ENCODE measurements at places on chromosomes 5 and 9. TPM values are rescaled to one million over a fixed set of nuclear protein-coding genes. Genes with fewer than 3 reads are reported as not detected.
A peak's percentile ranks its signal among the peaks of the same experiment; 100 is the strongest.

GRCh38 chr5:73764996-73765395, 139.0 kb downstream of the ARHGEF28 start:
- H3K4me1 ChIP-seq = no peaks in the 10 kb centered on the region
- DNase-seq = no peak

- no peaks in the 10 kb centered on the region for H3K36me3 ChIP-seq
- no peak overlapping the region for H3K4me3 ChIP-seq
- DNase-seq = no peak
Measured at GRCh38 chr5:94423411-94423810, 195.0 kb downstream of the KIAA0825 start.

- H3K4me1 ChIP-seq = no peaks in the 10 kb centered on the region
- H3K4me3 ChIP-seq = no peak overlapping the region
- no peak for DNase-seq
Measured at GRCh38 chr5:79859588-79859987, 131.5 kb downstream of the MTX3 start.

Gene EQTN
- total RNA-seq = 1.4 TPM

GRCh38 chr9:132410642-132411041, 631 bp downstream of the CFAP77 start:
- peak overlapping the region; percentile 21 for H3K4me3 ChIP-seq
- no peaks in the 10 kb centered on the region for H3K36me3 ChIP-seq
- DNase-seq = no peak
- H3K27ac ChIP-seq = no peak overlapping the region

- no peaks in the 10 kb centered on the region for H3K27me3 ChIP-seq
- DNase-seq = no peak
- H3K36me3 ChIP-seq = no peaks in the 10 kb centered on the region
- no peak overlapping the region for H3K4me3 ChIP-seq
- no peak overlapping the region for H3K27ac ChIP-seq
Measured at GRCh38 chr5:58794875-58795274, 212.0 kb downstream of the RAB3C start.

Gene PIP5KL1
- total RNA-seq = 3.0 TPM

GRCh38 chr9:23120630-23121029, 674.0 kb downstream of the DMRTA1 start:
- H3K27ac ChIP-seq = no peak overlapping the region
- H3K27me3 ChIP-seq = no peaks in the 10 kb centered on the region
- no peak for DNase-seq
- H3K4me3 ChIP-seq = no peak overlapping the region

DNA sequence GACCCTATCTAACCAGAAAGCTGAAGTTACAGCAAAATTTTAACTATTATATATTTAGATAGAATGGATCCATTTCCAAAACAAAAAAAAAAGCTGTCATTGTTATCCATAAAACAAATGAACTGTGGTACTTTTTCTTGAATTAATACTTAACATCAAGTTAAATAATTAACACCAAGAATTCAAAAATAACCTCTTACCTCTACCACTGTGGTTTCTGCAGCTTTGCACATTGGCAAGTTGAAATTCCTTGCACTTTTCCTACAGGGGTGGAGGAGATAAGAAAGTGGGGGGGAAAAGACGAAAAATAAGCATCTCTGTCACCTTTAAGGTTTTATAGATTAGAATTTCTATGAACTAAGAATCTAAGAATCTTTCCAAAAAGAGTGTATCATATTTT, 30.0 kb downstream of the OXCT1 start:
- H3K27me3 ChIP-seq = no peaks in the 10 kb centered on the region
- no peak for DNase-seq
- H3K36me3 ChIP-seq = no peaks in the 10 kb centered on the region

GRCh38 chr5:151628112-151628823, 37.1 kb upstream of the FAT2 start:
- DNase-seq = no peak
- H3K27me3 ChIP-seq = no peaks in the 10 kb centered on the region
- no peak overlapping the region for H3K27ac ChIP-seq
- no peaks in the 10 kb centered on the region for H3K36me3 ChIP-seq
- H3K4me1 ChIP-seq = no peaks in the 10 kb centered on the region

DNA sequence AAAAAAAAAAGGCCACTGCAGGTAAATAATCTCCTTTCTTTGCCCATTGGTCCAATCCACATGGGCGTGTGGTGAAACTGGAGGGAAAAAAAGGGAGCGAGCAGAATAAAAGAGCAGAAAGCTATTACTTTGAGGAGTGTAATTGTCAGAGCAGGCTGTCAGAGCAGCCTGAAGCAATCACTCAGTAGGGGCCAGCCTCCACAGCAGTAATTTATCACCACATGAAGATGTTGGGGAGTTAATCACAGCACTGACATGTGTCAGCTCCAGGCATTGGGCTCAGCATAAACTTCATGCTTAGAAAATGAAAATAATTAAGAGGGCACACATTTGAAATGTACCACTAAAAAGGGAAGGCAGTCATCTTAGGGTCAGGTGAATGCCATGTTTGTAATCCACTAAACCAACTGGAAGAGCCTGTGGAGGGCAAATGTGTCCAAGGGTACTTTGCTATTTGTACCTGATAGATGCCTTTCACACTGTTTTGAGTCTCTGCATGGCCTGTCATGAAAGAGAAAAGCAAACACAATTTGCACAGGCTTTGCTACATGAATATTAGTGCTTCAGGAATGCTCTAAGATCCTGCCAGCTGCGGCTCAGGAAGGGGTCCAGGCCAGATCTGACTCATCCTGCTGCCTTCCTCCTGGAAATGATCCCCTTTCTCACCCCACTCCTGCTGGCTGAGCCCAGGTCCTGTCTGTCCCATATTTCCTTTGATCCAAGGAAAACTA, 2.9 kb upstream of the PTGER4 start:
- H3K27me3 ChIP-seq = peaks cover 3% of the 10 kb centered on the region
- H3K4me3 ChIP-seq = no peak overlapping the region
- H3K27ac ChIP-seq = no peak overlapping the region
- H3K36me3 ChIP-seq = no peaks in the 10 kb centered on the region
- H3K4me1 ChIP-seq = no peaks in the 10 kb centered on the region

GRCh38 chr9:110334183-110334582, 3.5 kb downstream of the TXNDC8 start:
- no peak overlapping the region for H3K4me3 ChIP-seq
- no peak for DNase-seq
- no peaks in the 10 kb centered on the region for H3K4me1 ChIP-seq
- H3K36me3 ChIP-seq = no peaks in the 10 kb centered on the region

Gene SLC1A1
- total RNA-seq = 19.0 TPM

DNA sequence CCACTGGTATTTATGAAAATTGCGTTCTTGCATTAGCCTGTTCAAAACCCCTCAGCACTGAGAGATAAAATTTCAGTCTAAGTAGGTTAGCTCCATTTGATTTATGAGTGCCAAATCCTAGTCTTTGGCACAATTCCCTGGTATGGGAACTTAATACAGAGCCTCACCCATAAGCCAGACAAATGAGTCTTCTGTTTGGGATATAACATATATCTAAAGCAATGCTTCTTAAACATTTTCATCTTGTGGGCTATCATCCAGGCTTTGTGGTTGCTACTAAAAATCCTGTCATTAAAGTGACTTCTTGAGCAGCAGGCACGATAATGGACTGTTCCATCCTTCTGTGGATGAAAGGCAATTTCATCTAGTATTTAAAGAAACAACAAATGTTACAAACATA, 419.5 kb upstream of the ACTBL2 start:
- H3K27ac ChIP-seq = no peak overlapping the region
- H3K27me3 ChIP-seq = no peaks in the 10 kb centered on the region
- no peak for DNase-seq
- H3K36me3 ChIP-seq = no peaks in the 10 kb centered on the region

DNA sequence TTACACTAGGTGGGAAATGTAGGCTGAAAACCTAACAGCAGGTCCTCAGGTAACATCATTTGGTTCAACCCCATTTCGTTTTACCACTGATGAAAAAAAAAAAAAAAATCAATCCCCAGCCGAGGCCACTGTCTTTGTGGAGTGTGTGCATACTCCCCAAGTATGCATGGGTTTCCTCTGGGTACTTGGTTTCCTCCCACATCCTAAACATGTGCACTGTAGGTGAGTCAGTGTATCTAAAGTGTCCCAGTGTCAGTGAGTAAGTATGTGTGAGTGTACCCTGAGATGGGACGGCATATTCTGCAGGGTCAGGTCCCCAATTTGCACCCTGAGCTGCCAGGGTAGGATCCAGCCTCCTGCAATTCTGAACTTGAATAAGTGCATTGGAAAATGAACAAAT, 966.5 kb upstream of the DMAC1 start:
- no peaks in the 10 kb centered on the region for H3K36me3 ChIP-seq
- no peaks in the 10 kb centered on the region for H3K27me3 ChIP-seq
- H3K27ac ChIP-seq = no peak overlapping the region
- no peak overlapping the region for H3K4me3 ChIP-seq

Gene PCYOX1L
- 7.2 TPM for total RNA-seq

Gene RANBP3L
- total RNA-seq = 7.1 TPM

DNA sequence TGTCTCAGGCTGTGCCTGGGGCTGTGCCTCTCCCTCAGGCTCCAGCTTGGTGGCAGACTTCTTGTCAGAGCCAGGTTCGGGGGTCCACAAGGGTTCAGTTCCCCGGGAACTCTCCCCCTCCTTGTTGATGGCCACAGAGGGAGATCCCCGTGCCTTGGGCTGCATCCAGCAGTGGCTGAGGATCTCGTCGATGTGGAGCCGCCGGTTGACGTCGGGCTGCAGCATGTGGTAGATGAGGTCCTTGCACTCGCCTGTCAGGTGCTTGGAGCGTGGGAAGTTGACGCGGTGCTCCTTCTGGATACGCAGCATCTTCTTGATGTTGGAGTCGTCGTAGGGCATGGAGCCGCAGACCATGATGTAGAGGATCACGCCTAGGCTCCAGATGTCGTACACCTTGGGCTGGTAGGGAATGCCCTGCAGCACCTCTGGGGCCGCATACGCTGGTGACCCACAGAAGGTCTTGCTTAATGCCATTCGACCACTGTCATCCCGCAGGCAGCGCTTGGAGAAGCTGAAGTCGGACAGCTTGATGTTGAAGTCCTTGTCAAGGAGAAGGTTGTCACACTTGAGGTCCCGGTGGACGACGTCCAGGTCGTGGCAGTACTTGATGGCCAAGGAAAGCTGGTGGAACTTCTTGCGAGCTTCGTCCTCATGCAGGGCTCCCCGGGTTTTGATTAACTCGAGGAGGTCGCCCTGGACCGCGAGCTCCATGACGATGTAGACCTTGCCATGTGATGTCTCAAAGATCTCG, 752 bp downstream of the TSSK1B start:
- no peak overlapping the region for H3K4me3 ChIP-seq
- H3K27me3 ChIP-seq = no peaks in the 10 kb centered on the region
- H3K27ac ChIP-seq = no peak overlapping the region
- H3K36me3 ChIP-seq = no peaks in the 10 kb centered on the region
- no peak for DNase-seq

GRCh38 chr5:160312134-160312959, at the start of gene CCNJL:
CCNJL (minus strand) TSS chr5:160312564; CDS start chr5:160311923, 641 bp downstream.
- no peaks in the 10 kb centered on the region for H3K4me1 ChIP-seq
- H3K27me3 ChIP-seq = no peaks in the 10 kb centered on the region
- peak; percentile 88 for DNase-seq
- peak within 1 kb of the TSS; percentile 50 for H3K27ac ChIP-seq

Gene C5orf58
- total RNA-seq = not detected

Data from kidney (tissue), 22 donors.